ENCODE measurements at places on chromosomes 1 and 21. TPM values are rescaled to one million over a fixed set of nuclear protein-coding genes. Genes with fewer than 3 reads are reported as not detected.

GRCh38 chr21:45129189-45129923 is 55.0 kb downstream of the ADARB1 start:
- DNase-seq, result peak; percentile 77

The FBXO2 gene
- total RNA-seq, result 0.13 TPM

The MFAP2 gene
- total RNA-seq, result not detected

GRCh38 chr21:46216132-46216747 is 12.3 kb downstream of the LSS start:
- DNase-seq, result no peak

GRCh38 chr1:23244256-23244761 is 27.0 kb upstream of the HTR1D start:
- DNase-seq, result no peak

DNA sequence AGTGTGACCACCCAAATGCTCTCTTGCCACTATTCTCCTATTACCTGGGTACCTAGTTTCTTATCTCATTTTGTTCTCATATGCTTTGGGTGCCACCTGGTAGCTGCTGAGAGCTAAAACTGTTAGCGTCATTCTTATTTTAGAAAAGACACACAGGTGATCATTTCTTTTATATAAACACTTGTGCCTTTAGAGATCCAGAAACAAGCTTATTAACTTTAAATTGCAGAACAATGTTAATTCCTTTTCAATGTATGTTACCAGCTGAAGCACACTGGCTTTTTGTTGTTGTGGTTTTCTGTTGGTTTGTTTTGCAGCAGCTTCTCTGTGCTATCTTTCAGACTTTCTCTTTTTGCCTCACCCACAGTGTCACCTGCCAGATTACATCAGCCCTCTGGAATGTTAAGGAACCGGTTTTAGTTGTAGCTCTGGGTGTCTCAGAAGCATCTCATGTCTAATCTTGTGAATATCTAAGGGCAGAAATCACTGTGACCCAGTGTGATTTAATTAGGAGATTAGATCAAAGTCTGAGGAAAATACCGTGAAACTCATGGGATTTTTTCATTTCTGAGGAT is 43.4 kb upstream of the SLC19A2 start:
- DNase-seq, result peak; percentile 62

DNA sequence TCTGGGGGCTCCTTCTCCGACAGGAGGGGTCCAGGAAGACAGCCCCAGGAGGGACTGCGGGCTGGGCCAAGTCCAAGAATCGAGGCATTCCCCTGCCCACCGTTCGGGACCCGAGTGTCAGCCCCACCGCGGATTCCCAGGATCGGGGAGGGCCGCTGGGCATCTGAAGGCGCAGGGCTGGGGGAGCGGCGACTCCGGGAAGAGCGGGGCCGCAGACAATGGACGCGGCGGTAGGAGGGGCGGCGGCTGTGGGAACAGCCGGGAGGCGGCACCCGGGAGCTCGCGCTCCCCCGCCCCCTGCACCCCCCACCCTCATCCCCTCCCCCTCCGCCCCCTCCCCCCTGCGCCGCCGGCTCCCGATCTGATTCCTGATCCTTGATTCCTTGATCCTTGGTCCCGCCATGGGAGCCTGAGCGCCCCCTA is at the start of gene VANGL2:
VANGL2 (plus strand) TSS at position 342 of the 423 bp plus-strand sequence. CDS start 15,274 bp downstream, outside the sequence.
- DNase-seq, result peak; percentile 61

- DNase-seq, result no peak
Observed at GRCh38 chr1:89978755-89979154, 16.2 kb upstream of the ZNF326 start.

DNA sequence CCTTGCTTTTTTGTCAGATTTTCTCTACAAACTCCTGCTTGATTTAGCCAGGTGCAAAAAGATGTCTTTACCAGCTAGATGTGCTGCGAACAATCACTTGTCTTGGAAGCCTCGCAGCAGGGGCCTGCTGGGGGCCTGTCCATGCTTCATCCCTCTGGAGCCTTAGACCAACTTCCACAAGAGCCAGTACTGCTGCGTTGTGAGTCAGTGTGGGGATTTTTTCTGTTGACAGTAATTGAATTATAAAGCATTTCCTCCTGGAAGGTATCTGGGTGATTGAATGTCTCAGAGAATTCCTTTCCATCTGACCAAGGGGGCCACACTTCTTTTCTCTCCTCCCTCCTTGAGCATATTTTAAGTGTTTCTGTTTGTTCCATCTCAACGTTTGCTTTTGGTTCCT is 40.4 kb upstream of the LDLRAP1 start:
- no peak for DNase-seq

The SERTAD4 gene
- 11.8 TPM for total RNA-seq

DNA sequence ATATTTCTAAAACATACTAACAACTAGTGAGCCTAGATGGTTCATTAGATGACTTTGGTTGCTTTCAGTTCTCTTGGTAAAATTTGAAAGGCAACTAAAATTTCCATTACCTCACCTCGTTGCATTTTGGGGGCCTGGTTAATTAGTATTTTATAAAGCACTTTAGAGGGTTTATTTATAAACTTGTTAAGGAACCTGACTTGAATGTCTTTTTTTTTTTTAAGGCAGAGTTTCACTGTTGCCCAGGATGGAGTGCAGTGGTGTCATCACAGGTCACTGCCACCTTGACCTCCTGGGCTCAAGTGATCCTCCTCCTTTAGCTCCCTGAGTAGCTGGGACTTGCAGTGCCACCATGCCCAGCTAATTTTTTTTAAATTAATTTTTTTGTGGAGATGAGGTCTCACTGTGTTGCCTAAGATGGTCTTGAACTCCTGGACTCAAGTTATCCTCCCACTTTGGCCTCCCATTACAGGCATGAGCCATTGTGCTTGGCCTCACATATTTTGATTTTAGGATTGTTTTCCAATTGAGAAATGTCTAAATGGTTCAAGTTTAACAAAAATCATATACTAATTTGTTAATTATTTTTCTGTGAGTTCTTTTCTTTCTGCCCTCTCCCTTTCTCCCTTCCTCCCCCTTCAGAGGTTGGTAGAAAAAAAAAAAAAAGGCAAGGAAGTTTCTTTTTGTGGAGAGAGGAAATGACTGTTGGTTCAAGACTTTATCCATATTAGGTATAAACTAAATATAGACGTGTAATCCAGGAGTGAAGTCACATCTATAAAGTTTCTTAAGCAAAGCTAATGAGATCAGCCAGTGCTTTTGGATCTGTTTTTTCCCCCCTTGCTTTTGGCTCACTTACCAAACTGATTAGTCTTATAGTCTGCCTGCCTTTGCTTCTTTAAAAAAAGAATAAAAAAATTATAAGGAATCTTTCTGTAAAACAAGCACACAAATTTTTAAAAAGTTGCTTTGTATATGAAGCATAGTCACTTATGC is 24.7 kb downstream of the CLIC4 start:
- DNase-seq, result peak; percentile 95

The NR1I3 gene
- total RNA-seq, result not detected

- peak; percentile 77 for DNase-seq
Observed at GRCh38 chr1:85581802-85582686, 1.5 kb downstream of the CCN1 start.

DNA sequence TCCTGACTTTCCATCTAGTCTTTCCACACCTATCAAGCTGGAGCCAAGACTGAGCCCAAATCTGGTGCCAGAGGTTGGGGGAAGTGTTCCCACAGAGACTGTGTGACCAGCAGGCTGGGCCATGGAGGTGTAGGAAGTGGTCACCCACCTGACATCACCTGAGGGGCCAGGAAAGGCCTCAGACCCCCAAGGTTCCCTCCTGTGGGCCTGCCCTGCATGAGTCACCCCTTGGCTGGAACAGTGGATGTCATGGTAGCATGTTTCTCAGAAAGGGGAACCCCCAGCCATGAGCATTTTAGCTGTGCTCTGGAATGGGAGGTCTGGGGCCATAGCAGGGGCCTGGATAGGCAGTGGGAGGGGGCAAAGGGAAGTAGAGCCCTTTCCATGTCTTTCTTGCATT is 5.7 kb upstream of the TNFRSF8 start:
- DNase-seq, result no peak

DNA sequence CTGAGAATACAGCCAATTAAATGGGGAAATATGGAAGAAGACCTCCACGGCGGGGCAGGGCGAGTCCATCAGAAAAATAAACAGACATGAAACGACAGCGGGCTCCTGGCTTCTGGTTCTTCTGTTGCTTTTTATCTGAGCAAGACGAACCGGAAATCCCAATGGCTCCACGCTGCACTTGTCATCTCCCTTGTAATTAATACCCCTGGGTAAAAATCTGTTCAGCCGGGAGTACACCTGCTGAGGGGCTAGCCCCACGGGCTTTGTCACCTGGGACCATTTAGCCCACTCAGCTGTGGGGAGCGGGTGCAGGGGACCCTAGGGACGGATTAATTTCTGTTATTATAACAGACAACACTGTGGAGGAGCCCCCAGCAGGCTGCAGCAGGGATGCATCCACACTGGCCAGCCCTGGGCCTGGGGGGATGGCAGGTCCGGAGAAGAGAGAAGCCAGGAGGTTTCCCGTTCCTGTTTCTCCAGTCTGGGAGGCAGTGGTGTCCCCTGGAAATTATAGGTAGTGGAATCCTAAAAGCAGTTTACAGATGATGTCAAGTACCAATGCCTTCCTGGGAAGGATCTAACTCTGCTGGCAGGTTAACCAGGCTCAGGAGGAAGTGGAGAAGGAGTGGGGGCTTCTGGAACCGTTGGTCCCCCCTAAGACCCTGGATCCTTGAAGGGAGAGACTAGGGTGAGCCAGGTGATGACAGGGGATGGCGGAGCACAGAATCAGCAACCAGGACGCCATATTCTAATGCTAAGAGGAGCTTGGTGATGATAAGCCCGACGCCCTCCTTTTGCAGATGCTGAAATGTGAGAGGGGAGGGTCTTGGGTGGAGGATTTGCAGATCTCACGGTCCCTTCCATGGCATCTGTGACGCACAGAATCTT is 566.1 kb downstream of the PTPRU start:
- no peak for DNase-seq

DNA sequence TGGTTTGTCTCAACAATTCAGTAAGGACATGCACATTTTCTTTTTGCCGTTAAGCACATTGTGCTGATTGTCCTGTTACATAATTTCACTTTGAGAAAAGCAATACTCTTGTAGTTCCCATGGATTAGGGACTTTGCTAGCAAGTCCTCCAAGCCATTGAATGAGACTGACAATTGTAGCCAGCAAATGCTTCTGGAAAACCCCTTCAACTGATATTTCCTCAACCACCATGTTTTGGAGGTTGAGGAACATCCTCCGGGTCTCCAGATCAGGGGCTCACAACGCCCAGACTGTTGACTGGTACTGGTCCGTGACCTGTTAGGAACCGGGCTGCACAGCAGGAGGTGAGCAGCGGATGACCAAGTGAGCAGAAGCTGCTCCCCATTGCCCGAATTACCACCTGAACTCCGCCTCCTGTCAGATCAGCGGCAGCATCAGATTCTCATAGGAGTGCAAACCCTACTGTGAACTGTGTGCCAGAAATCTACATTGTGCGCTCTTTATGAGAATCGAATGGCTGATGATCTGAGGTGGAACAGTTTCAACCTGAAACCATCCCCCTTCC is 24.1 kb downstream of the ACTN2 start:
- no peak for DNase-seq

GRCh38 chr1:150516050-150516591 is 569 bp downstream of the FALEC start:
- DNase-seq, result peak; percentile 30

The SAMSN1 gene
- not detected for total RNA-seq

The TMEM54 gene
- 47.4 TPM for total RNA-seq

The OR10T2 gene
- total RNA-seq, result not detected

- no peak for DNase-seq
Observed at GRCh38 chr21:38494251-38494642, 4.0 kb downstream of the ERG start.

DNA sequence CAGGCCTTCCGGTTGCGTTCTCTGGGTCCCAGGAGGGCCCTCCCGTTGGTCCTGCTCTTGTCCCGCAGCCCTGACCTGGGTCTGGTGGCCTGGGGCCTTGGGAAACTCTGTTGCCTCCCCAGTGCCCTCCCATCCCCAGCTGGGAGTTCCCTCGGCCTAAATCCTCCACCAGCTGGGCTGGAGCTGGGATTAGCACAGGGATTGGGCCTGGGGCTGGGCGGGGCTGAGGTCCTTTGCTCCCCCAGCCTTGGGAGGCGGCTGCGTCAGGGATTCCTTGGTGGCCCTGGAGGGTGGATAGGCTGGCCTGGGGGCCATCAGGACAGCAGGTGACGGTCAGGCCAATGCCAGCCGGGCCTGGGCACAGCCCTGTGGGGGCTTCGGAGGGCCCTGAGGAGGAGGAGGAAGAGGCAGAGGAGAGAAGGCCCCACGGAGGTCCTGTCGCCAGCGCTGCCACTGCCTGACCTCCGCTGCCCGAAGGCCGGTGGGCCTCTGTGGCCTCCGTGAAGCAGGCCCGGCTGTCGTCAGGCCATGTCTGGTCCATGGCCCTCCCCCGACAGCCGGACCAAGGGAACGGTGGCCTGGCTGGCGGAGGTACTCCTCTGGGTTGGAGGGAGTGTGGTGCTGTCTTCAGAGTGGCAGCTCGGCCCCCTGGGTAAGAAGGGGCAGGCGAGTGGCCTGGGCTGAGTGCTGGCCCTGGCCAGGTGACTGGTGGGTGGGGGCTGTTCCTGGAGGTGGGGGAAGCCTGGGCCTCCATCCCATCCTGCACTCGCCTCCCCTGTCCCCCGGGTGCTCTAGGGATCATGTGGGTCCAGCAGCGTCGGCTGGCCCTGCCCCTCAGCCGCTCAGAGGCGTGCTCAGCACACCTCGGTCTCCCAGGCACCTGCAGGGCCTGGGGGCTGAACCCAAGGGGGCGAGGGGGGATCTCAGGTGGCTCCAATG is at the start of gene PLCH2:
PLCH2 (plus strand) TSS at position 229 of the 939 bp plus-strand sequence; CDS start at position 529, 300 bp downstream.
- DNase-seq, result no peak

The CFHR5 gene
- total RNA-seq, result not detected

DNA sequence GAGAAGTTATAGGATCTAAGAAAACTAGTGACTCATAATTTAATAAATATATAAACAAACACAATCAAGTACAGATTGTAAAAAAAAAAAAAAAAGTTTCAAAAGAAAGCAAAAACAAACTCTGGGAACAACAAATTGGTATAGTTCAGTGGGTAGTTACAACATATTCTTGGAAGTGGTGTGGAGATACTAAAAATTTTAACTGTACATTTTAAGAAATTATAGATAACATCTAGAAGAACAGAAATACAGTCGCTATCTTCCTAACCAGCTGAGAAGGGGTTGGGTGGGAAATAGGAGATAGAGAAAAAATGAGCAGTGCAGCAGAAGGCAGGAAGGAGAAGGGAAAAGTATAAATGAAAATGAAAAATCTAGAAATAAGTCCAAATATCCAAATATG is 70.5 kb downstream of the LRRC8C start:
- DNase-seq, result no peak

The NR5A2 gene
- total RNA-seq, result 0.23 TPM

DNA sequence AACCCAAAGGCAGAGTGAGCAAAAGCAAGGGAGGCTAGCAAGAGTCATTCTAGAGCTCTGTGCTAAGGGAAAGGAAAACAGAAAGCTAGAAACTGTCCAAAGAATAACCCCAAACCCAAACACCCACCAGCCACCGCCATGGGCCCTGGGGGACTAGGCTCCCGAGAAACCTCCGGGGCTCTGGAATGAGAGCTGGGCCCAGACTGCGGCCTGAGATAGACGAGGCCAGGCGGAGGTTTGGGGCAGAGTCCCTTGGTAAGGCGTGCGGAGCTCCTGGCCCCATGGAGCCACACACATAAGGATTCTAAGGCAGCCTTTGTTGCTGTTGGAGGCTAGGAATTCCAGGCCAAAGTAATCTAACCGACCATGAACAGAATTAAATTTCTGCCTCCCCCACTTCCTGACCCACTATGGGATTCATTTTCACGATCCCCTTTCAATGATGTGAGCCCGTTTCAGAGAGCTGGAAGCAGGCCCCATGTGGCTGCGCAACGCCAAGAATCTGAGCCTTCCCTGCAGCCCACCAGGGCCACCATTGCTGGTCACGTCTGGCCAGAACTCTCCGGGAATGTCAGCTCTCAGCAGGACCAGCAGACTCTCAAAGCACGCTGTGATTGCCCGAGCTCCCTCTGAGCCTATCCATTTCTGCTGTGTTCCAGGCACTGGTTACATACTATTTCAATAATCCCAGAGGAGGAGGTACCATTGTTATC is 145.0 kb downstream of the TRABD2B start:
- no peak for DNase-seq

The HNRNPCL2 gene
- total RNA-seq, result not detected

Measured in HT1080 (cell line).